ENCODE measurements at places on chromosomes 13 and 19.

GRCh38 chr19:32599736-32600157 is 18.8 kb downstream of the PDCD5 start:
- peak; percentile 73 for DNase-seq

- no peak for DNase-seq
These were observed 10.7 kb upstream of the CACNG6 start for GRCh38 chr19:53980539-53981375.

DNA sequence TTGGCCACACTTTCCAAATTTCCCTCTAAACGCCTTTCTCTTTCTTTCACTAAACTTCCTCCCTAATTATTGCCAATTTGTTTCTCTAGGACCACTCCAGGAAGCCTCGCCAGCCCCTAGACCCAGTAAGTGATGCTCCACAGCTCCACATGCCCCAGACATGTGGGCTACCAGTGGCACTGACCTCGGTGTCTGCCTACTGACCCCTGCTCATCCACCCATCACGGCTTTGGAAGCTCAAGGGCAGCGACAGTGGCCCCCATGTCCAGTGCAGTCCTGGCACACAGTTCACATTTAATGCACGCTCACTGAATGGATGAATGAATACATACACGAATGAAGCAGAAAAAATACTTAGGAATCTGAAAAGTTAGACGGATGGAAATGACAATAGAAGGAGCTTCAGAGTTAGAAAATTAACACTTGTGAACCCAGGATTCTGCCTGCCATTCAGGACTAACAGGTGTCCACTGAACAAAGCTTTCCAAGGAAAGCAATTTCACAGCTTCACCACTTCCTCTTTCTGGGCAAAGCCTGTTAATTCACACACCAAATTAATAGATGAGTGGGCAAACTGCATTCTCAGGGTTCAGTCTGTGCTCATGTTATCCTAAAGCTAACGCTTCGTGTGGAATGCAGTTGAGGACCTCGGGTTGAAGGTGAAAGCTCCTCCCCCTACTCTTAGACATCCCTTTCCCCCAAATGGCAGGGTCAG is 50.9 kb downstream of the CCDC70 start:
- no peak for DNase-seq

- no peak for DNase-seq
These were observed 859 bp downstream of the ZNF433 start for GRCh38 chr19:12034620-12035019.

DNA sequence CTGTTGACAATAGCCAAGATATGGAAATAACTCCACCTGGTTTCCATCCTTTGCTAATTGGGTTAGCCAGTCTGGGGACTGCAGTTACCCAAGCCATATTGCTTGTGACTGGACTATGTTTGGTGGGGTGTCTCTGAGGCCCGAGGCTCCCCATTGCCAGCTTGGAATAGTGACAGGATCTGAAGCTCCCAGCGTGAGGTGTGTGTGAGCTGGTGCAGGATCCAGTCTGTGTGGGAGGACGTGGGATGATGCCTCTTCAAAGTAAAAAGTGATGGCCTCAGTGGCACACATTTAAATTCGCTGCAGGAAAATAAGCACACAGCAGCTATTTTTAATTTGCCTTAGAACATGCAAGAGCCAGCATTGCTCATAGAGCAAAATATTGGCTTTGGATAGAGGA is 75.0 kb downstream of the TEX26 start:
- no peak for DNase-seq

GRCh38 chr19:31171936-31172335 is 177.3 kb downstream of the TSHZ3 start:
- no peak for DNase-seq

- DNase-seq = peak; percentile 92
These were observed 2.3 kb upstream of the MZF1 start for GRCh38 chr19:58575183-58576041.

DNA sequence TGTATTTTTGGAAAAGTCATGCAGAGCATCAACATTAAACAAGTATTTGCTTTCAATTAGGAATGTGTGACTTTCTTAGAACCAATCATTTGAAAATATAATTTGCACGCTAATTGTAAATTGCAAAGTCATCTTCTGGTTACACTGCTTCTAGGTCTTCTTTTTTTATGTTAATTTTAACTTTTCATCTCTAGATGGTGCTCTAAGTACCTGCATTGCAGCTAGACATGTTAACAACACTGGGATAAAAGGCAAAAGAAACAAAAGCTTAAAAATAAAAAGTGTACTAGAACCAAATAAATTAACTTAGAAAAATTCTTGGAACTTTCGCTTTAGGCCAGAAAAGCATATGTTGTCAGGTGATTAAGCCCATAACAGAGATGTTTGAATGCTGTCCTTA is 2758.2 kb downstream of the PCDH9 start:
- no peak for DNase-seq

DNA sequence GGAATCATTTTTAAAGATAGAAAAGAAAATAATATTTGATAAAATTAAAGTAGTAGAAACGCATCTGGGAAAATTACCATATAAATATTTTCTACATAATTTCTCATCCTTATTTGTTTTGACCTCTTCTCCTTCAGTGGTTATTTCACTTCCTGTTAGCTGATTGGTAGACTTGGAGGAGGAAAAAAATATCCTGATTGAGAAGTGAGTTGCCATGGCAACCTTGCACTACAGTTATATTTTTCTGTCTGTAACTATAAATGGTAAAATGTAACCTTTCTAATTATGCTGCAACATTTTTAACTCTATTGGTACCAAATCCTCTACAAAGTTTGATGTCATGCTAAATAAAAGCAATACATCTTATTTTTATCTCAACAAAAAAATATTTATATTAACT is 45.2 kb downstream of the SCEL start:
- DNase-seq = no peak

DNA sequence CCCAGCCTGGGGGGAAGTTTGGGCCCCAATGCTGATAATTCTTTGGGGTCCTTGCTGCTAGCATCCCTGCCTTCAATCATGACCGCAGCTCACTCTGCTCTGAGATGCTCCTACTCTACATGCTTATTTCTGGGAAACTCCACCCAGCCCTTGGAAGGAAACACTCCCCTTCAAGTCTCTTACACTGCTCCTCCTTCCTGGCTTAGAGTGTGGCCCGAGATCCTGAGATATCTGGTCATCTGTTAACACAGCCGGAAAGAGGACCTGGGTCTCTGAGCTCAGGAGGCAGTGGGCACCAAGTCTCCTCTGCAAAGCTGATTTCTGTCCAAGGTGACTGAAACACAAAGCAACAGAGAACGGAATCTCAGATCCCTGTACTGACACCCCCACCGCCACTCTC is 33.0 kb downstream of the CYP4F2 start:
- no peak for DNase-seq

GRCh38 chr13:84962141-84962750 is 837.0 kb downstream of the SLITRK6 start:
- DNase-seq = no peak

GRCh38 chr13:83666141-83666540 is 216.1 kb downstream of the SLITRK1 start:
- no peak for DNase-seq

GRCh38 chr13:31045286-31046081 is 113.0 kb downstream of the TEX26 start:
- peak; percentile 92 for DNase-seq

GRCh38 chr13:101231751-101232428 is 184.4 kb downstream of the NALCN start:
- DNase-seq = no peak

DNA sequence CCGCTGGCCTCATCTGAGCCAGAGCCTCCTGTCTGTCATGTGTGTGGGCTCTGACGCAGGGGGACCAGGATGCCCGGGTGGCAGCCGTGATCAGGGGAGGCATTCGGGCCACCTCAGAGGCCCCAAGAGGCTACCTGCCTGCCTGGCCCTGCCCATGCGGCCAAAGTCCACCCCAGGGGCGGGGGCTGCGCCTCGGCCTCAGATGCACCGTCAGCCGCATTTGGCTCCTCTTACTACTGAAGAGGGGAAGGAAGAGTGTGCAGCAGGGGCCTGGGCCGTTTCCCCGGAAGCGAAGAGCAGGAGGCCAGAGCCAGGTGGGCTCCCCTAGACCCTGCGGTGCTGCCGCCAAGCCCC is 34.0 kb downstream of the C13orf46 start:
- no peak for DNase-seq

DNA sequence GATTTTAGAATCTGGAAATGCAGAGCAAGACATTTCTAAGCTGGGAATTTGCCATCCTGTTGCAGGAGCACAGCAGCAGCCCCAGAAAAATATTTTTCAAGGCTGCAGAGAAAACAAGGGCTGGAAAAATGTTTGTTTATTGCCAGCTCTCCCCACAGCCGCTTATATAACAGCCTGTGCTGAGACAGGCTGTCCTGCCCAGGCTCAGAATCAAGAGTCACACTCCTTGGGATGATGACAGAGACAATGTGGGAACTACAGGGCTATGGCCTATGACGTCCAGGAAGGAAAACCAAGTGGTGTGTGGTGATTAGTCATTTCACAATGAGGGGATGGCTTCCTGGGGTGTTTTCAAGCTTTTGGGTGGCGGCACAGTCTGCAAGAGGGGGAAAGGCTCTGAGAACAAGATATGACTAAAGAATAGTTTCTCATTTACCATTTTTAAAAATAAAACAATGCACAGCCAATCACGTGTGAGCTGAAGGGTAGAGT is 136.3 kb upstream of the SERP2 start:
- no peak for DNase-seq

DNA sequence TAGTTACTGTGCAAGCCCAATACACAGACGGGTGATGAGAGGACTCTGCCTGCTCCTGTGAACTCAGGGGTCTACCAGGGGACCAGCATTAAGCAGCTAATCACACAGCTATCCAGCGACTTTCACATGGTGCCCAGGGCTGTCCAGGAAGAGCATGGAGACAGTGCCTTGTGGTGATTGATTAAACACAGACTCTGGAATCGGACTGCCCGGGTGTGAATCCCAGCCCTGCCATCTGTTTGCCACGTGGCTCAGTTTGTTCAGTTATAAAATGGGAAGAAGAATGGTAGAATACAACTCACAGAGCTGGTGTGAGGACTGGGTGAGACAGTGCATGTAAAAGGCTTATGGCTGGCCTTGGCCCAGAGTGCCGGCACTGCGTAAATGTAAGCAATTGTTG is 42.1 kb upstream of the NPAS1 start:
- no peak for DNase-seq

GRCh38 chr13:64633948-64634347 is 2596.2 kb downstream of the PCDH9 start:
- no peak for DNase-seq

DNA sequence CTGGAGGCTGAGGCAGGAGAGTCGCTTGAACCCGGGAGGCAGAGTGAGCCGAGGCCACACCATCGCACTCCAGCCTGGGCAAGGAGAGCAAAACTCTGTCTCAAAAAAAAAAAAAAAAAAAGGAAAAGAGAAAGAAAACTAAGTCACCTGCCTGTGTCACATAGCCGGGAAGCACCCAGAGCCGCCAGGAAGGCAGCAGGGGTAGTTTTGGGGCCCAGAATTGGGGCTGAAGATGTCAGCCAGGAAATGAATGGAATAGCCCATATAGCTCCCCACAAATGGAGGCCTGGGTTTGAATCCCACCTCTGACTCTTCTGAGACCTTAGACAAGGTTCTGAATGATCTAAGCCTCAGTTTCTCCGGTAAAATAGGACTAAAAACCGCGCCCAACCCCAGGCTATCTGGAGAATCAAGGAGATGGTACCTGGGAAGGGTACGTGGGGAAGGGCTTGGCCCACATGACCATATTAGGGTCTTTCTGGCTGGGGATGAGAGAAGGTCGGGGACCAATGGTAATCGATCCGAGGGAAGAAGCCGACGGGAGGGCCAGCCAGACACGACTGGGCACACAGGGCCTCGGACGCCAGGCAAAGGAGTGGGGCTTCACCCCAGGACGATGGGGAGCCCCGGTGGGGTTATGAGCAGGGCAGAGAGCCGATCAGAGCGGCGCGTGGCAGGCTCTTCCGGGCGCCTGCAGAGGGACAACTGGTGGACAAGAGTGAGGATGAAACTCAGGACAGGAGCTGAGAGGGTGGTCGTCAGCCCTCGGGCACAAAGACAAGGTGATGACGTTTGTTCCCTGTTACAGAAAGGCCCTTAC is 14.4 kb downstream of the CCDC124 start:
- peak; percentile 69 for DNase-seq

- DNase-seq = peak; percentile 9
These were observed 55.9 kb upstream of the LATS2 start for GRCh38 chr13:21117104-21117809.

- DNase-seq = no peak
These were observed 11.7 kb upstream of the RBM26 start for GRCh38 chr13:79417741-79418140.

DNA sequence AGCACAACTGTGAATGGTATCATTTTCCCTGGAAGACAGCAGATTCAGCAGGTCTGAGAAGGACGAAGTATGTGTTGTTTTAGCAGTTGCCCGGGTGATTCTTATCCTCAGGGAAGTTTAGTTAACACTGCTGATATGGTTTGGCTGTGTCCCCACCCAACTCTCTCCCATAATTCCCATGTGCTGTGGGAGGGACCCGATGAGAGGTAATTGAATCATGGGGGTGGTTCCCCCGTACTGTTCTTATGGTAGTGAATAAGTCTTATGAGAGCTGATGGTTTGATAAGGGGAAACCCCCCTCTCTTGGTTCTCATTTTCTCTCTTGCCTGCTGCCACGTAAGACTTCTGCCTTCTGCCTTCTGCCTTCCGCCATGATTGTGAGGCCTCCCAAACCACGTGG is 81.0 kb upstream of the UBAC2 start:
- peak; percentile 73 for DNase-seq

DNA sequence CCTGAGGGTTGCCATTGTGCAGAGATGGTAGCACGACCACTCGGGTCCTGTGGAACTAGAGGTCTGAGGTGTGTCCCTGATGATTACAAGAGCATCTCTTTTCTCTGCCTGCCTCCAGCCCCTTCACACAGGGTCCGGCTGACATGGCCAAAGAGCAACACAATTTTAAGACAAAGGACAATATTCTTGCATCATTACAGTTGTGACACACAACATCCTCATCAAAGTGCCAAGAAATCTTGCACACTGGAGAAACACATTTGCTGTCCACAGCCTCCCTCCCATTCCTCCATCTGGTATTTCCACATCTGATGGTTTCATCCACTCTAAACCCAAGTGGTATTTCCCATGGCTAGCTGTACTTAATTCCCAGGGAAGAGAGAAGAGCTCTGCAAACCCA is 12.8 kb downstream of the COL4A1 start:
- no peak for DNase-seq

GRCh38 chr19:41872384-41872774 is 4.7 kb upstream of the CD79A start:
- DNase-seq = no peak

DNA sequence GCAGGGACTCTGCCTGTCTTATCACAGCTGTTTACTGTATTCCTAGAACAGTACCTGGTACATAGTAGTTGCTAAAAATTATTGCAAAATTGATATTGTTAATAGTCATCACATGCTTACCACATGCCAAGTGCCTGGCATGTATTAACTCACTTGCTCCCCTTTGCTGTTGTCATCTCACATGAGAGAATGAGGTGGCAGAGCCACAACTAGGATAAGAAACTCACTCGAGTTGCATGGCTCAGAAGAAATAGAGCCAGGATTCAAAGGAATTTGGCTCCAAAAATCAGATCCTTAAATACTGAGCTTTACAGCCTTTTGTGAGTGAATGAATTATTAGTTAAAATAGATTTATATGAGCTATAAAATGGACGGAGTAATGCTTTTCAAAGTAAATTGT is 42.6 kb downstream of the B3GLCT start:
- no peak for DNase-seq

GRCh38 chr13:35695448-35695770 is 218.9 kb upstream of the MAB21L1 start:
- DNase-seq = no peak
